Activated T-helper 1 cell treated with anti-CD3 and anti-CD28 coated beads, Interleukin-12 subunit alpha, Interleukin-12 subunit beta, Interleukin-2, Interleukin-4 antibody, amounts not matched to agents 30 ng/mL and 10 ng/mL and 1 ng/mL, durations not matched to agents 14 hours and 24 hours and 36 hours (primary cell): ENCODE measurements at places on chromosomes 11 and 22. TPM values are rescaled to one million over a fixed set of nuclear protein-coding genes. Genes with fewer than 3 reads are reported as not detected.

The ART5 gene
- not detected in 2 replicates for total RNA-seq

The CD6 gene
- 411 and 416 TPM in 2 replicates for total RNA-seq

The PKNOX2 gene
- not detected in 2 replicates for total RNA-seq

The NTM gene
- total RNA-seq = not detected in 2 replicates

The MS4A12 gene
- total RNA-seq = not detected in 2 replicates

The WT1 gene
- total RNA-seq = not detected in 2 replicates

The LRRC56 gene
- total RNA-seq = 1.8 and 2.2 TPM in 2 replicates
